ENCODE measurements at places on chromosomes 5 and 9.

- DNase-seq = no peak
Measured at GRCh38 chr5:180119031-180119902, 47.7 kb upstream of the RNF130 start.

GRCh38 chr5:81843845-81844244 is 92.9 kb upstream of the SSBP2 start:
- DNase-seq = no peak

DNA sequence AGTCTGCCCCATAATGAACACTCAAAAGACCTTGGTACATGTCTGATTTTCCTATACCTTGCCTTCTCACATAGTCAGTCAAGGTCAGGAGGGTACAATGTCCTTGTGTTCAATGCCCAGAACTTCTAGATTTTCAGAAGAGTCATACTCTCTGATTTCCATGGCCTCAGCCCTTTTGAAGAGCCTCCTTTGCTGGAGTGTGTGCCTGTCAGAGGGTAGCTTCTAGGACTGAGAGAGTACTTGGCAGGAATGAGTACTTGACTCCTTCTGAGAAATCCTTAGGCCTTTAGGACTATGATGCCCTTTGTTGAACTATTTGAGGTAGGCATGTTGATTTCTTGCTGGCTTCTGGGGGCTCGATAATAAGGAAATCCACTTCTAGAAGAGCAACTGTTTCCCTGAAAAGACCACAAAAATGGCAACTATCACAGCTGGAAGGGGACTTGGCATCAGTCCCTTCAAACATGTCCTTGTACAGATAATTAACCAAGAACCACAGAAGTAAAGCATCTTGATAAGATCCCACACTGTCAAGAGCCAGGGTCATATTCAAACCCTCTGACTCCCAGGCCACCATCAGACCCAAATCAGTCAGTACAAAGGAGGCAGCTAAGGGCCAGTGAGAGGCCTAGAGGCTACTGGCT is 10.6 kb upstream of the MEGF9 start:
- no peak for DNase-seq

- no peak for DNase-seq
Measured at GRCh38 chr5:129960831-129961230, 56.6 kb downstream of the CHSY3 start.

- DNase-seq = no peak
Measured at GRCh38 chr5:127428276-127428675, 89.2 kb upstream of the PRRC1 start.
